ENCODE measurements at places on chromosomes 6 and 20.

- DNase-seq = no peak
Observed at GRCh38 chr6:83198486-83199172, 5.5 kb downstream of the RWDD2A start.

DNA sequence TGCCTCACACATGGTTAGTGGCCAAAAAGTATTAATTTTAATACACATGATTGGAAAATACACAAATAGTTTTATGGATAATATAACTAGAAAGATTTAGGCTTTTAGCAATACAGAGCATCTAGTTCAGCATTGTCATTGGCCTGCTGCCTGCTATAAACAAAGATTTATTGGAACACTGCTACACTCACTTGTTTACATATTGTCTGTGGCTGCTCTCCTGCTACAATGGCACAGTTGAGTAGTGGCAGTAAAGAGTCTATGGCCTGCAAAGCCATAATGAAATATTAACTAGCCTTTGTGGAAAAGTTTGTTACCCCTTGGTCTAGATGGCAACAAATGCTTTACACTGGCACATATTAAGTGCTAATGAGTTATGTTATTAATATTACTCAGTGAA lies 37.8 kb downstream of the ZNF451 start:
- DNase-seq = no peak

DNA sequence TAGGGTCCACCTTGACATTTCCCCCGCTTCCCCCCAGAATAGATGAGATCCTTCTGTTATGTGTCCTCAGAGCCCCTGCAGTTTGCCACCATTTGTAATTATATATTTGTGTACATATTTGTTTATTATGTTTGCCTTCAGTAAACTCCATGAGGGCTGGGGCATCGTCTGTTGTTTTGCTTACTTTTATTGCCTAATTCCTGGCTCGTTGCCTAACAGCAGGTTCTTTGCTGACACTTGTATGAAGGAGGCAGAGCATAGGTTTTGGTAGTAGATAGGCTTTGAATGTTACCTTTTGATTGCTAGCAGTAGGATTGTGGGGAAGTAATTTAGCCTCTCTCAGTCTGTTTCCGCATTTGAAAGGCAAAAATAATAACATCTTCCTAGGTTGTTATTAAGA lies 9.9 kb downstream of the MAP3K4 start:
- no peak for DNase-seq

DNA sequence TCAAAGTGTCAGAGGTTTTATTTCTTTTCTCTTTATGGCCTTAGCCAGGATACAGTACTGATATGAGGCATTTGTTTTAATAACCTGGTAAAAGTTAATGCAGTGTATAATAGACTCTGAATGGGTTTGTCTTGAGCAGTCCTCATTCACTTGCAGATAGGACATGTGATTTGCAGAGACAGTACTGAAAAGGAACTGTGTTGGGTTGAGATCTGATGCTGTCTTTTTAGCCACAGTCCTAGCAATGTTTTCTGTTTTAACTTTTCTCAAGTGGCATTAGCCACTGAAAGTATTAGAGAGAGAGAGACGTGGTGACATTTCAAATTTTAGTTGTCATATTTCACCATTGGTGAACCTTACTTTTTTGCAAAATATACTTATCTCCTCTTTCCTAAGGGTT lies 547.2 kb upstream of the MAN1A1 start:
- no peak for DNase-seq

DNA sequence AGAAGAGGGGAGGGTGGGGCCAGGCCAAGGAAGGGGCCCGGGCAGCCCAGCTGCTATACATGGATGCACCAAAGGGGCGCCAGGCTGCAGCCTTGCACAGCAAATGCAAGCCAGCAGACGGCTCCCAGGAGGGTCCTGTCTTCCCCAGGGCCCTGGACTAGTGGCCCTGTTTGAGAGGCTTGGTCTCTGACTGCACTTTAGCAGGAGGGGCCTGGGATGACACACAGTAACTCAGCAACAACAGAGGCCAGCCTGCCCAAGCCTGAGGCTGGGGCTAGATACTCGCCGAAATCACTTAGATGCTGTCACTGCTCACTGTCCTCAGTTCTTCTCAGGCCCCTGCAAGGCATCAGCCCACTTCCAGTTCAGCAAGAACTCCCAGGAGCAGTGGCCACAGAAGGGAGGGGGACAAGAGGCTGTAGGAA lies 73.5 kb downstream of the TRAM2 start:
- DNase-seq = no peak

DNA sequence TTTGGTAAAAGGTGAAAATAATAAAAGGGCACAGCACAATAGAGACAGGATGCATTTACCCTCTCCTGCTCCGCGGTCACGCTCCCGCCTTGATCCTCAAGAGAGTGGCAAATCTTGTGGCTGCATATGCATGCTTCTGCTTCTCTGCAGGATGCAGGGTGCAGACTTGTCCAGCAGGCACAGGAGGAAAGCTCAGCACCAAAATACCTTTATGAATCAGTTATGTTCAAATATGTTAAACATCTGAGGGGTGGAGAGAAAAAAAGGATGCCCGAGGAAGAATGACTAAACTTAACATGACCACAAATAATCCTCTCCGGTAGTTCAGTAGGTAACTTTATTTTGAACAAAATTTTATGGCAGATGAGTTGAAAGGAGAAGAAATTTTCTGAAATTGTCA lies 366.1 kb upstream of the SOX4 start:
- no peak for DNase-seq

DNA sequence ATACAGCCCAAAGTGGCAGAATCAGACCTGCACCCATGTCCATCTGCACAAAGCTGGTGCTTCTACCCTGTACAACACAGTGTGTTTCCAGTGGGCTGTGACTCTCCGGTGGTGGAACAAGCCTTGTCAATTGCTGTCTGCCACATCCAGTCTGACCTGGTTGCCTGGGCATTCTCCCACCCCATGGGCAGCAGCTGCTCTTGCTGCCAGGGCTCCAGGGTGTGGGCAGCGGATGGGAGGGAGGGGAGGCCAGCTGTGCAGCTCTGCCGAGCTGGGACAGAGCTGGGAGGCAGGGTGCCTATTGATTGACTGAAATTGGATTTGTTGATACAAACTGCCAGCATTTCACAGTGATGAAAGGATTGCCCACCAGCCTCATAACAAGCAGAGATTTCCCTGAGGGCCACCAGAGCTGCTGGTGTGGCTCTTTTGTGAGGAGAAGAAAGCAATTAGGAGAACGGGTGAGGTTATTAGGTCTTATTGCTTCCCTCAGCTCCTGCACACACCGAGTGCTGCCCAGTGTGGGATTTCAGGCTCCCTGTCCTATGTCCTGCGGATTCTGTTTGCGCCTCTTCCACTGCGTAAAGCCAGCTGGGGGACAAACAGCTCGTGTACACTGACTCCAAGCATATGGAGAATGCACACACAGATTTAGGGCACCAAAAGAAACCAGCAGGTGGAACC lies 150.8 kb downstream of the NRN1 start:
- DNase-seq = no peak

- DNase-seq = no peak
Observed at GRCh38 chr6:72206606-72207005, 320.3 kb downstream of the RIMS1 start.

DNA sequence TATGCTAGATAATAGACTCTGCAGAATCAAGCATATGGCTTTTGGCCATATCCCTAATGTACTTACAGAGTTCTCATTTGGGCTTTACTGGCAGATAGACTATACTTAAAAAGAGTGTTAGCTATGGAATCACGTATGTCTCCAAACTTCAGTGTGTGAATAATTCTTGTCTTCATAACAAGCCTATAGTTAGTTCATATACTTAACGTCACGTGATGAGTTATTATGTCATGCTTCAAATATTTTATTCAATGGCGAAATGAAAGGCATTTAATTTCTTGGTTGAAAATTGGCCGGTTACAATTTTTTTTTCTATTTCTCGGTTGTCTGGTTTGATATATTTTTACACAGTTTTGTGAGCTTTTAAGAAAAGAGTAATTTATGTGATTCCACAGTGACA lies 62.7 kb downstream of the MEI4 start:
- no peak for DNase-seq

GRCh38 chr20:34709831-34710567 lies 5.9 kb downstream of the TP53INP2 start:
- peak; percentile 83 for DNase-seq

DNA sequence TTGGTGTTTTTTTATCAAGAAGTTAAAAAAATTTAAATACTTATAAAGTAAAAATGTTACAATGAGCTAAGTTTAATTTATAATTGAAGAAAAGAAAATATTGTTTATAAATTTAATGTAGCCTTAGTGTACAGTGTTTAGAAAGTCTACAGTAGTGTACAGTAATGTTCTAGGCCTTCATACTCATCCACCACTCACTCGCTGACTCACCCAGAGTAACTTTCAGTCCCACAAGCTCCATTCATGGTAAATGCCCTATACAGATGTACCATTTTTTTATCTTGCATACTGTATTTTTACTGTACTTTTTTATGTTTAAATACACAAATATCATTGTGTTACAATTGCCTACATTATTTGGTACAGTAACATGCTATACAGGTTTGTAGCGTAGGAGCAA lies 26.0 kb downstream of the HTR1E start:
- DNase-seq = no peak

- no peak for DNase-seq
Observed at GRCh38 chr6:63504777-63505384, 67.4 kb upstream of the LOC128125822 start.

GRCh38 chr6:31680226-31681134 lies at the start of gene LY6G5C:
LY6G5C (minus strand) TSS chr6:31681067; CDS start chr6:31680373, 694 bp downstream.
- DNase-seq = peak; percentile 51

- no peak for DNase-seq
Observed at GRCh38 chr6:117546674-117547073, 55.6 kb downstream of the GOPC start.

DNA sequence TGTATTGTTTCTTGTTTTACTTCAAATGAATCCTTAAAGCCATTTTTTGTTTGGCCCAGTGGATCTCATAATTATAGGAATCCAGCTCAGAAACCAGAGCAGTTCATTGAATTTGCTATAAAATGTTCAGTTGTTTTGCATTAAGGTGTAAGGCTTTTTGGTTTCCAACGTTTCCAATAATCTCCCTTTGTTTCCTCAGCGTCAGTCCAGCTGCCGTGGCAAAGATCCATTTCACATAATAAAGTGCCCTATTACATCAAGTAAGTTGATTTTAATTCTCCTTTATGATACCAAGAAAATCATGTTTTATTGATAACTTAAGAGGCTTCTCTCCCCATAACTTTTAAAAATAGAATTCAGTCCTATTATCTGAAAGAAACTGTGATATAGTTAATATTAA lies 472.6 kb downstream of the UTRN start:
- no peak for DNase-seq

- no peak for DNase-seq
Observed at GRCh38 chr6:135231469-135231844, 50.3 kb downstream of the MYB start.
